Endothelial cell (in vitro differentiated cells): ENCODE measurements at places on chromosomes 7 and 10. TPM values are rescaled to one million over a fixed set of nuclear protein-coding genes. Genes with fewer than 3 reads are reported as not detected.

GRCh38 chr7:44286182-44286617 lies 39.2 kb downstream of the CAMK2B start:
- no peak for DNase-seq

- DNase-seq = no peak
These were observed 4.5 kb upstream of the ASB10 start for GRCh38 chr7:151191544-151191943.

The GBX1 gene
- 13.8 TPM for total RNA-seq

DNA sequence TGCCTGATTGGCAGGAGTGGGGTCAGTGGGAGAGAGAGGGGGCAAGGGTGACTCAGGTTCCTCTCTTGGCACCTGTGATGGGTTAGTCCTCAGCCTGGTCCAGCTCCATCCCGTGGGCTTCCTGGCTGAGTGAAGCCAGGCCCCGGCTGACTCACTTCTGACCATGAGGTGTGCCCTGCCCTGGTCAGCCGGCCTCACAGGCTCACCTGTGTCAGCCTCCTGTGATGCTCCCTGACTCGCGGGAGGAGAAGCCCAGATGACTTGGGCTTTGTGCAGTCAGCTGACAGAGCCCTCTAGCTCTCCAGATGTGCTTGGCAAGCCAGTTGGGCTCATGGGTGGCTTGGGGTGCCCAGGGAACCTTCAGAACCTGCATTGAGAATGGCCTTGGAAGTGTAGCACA lies 16.0 kb upstream of the PPIF start:
- DNase-seq = no peak

- no peak for DNase-seq
These were observed 7.5 kb downstream of the FAM131B start for GRCh38 chr7:143354965-143355364.

DNA sequence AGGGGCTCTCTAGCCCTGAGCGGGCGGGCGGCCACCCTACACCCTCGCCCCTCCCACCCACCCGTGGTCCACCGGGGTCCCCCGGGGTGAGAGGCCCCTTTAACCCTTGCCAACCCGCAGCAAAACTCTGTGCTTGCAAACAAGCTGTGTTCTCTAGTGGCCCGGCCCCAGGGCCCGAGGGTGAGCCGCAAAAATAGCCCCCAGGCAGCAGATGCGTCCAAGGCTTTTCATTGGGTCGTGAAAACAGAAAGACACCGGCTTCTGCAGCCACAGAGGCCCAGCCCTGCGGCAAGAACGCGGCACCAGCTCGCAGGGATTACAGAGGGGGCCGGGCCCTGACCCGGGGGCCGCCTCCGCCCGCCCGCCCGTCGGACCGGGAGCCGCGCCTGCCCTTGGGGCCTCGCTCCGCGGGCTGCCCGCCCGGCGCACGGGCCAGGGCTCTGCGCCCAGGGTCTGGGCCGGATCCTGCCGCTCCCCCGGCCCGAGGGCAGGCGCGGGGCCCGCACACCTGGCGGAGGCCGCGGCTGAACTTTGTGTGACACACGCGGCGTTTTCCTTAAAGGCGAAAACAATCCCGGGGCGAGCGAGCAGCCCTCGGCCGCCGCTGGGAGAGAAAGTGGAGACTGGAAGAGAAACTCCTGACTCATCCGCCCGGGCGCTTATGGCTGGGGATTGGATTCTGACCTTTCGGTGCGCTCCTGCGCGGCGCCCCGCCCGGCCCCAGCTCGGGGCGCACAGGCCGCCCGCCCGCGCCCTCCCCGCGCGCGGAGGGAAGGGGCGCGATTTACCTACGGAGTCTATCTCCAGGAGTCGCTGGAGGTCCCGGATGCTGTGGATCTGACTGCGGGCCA lies 2.8 kb downstream of the PDGFA start:
- DNase-seq = no peak

- no peak for DNase-seq
These were observed 311.0 kb downstream of the PTPRN2 start for GRCh38 chr7:158276414-158277218.

The TSC22D4 gene
- total RNA-seq = 94.3 TPM
